ACHN (cell line): ENCODE measurements at places on chromosomes 16 and 17.

GRCh38 chr16:86363057-86363490 lies 147.3 kb upstream of the FOXF1 start:
- DNase-seq, result no peak

DNA sequence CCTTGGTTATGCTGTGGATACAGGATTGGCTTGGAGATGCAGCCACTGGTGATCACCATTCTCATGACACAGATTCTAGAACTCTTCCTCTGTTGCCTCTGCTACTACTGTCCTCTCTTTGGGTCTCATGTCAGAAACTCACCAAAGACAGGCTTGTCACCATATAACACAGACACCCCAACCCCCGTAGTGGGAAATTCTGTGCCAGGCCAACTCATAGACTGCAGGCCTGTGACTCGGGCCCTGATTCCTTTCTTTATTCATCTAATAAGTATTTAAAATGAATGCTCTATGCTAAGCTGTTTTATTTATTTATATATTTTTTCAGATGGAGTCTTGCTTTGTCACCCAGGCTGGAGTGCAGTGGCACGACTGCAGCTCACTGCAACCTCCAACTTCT lies 9.5 kb downstream of the CYB5D2 start:
- no peak for DNase-seq

DNA sequence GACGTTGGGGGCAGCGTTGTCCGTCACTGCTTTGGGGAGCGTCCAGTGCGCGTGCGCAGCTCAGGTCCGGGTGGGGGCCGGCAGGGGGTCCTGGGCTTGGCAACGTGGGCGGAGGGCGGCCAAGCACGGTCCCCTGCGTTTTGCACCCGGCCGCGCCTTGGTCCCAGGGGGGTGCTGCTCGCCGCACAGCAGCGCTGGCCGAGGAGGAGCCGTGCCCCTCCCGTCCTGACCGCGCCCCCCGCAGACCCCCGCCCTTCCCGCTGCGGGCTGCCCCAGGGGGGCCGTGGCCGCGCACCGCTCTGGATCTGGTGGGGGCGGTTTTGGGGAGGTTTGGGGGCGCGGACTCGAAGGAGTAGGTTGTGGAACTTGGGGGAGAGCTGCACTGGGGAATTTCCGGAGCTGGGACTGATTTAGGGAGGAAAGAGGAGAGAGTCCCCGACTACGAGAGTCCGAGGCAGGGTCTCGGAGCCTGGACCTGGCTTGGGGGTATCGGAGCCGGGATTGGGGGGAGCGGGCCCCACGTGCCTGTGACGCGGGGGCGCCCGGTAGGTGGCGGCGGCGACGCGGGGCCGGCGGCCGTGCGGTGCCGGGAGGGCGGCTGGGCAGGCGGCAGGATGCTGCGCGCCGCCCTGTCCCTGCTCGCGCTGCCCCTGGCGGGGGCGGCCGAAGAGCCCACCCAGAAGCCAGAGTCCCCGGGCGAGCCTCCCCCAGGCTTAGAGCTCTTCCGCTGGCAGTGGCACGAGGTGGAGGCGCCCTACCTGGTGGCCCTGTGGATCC lies at the start of gene SLC9A5:
Gene SLC9A5 (plus strand): TSS at position 579 of the 777 bp plus-strand sequence. CDS start 36 bp downstream, at position 615.
- DNase-seq, result peak; percentile 45

GRCh38 chr17:61695779-61696337 lies 104.8 kb upstream of the NACA2 start:
- no peak for DNase-seq

GRCh38 chr16:74611721-74612120 lies 4.8 kb upstream of the GLG1 start:
- no peak for DNase-seq

GRCh38 chr17:78868391-78868790 lies 27.8 kb upstream of the USP36 start:
- DNase-seq, result no peak

DNA sequence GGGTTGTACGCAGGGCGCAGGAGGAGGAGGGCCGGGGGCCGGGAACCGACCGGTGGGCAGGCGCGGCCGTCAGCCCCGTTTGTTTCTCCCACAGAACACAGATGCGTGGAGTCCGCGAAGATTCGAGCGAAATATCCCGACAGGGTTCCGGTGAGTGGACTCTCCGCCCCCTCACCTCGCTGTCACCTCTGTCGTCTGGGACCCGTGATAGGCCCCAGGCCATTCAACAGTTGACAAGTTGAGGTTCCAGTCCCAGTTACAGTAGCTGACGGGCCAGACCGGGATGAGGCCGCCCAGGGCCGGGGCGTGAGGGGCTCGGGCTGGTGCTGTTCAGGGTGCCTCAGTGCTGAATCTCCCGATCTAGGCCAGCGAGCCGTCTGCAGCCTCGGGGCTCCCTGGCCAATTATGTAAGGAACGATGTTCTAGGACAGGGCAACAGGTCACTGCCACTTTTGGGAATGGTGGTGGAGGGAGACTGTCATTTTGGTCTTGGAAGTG lies 628 bp downstream of the GABARAPL2 start:
- peak; percentile 27 for DNase-seq

DNA sequence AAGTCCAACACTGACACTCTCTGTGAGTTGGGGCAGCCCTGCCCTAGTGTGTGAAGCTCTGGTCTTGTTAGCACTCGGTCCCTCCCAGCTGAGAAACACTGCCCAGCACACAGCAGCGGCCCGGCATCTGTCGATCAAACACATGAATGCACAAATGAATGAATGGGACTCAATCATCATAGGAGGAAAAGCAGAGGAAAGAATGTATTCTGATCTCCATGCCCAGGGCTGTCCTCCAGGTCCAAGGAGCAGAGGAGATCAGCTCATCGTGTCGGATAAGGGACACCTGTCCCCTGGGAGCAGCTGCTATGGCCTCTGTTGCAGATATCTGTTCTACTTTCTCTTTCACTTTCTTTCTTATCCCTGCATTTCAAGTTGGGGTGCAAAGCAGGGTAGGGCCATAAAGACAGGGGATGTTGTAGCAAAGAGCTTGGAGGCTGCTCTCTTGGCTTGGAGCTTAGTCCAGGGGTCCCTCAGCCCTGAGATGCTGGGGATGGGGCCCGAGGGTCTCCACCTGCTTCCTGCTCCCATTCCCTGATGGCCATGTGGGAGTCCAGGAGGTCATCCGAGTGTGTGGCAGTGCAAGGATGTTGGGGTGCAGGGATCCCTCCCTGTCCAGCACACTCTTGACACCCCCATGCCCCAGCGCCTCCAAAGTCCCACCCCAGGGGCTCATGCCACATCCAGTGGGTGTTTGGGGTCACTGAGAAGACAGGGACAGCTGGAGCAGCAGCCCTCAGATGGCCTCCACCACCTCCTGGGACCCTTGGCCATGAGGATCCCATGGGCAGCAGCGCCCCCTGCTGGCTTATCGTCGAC lies 88.2 kb downstream of the IRF8 start:
- DNase-seq, result peak; percentile 17

- no peak for DNase-seq
Observed at GRCh38 chr16:80862160-80862705, 57.8 kb upstream of the CDYL2 start.

- peak; percentile 67 for DNase-seq
Observed at GRCh38 chr17:33779234-33779591, 475.9 kb upstream of the CCL2 start.

DNA sequence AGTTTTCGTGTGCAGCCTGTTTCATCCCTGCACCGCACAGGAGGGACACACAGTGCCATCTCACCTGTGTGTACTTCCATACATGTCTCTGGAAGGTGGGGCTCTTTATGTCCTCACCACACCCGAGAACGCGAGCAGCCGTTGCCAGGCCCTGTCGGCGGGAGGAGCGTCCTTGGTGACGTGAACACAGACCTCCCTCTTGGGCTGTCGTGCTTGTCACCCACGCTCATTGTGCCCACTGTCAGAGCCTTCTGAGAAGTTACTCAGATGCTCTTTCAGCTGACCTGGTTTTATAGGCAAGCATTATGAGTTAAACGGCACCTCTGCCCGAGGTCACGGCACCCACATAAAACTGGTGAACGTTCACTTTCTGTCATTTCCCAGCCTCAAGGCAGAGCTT lies 40.2 kb downstream of the ZNF750 start:
- no peak for DNase-seq

DNA sequence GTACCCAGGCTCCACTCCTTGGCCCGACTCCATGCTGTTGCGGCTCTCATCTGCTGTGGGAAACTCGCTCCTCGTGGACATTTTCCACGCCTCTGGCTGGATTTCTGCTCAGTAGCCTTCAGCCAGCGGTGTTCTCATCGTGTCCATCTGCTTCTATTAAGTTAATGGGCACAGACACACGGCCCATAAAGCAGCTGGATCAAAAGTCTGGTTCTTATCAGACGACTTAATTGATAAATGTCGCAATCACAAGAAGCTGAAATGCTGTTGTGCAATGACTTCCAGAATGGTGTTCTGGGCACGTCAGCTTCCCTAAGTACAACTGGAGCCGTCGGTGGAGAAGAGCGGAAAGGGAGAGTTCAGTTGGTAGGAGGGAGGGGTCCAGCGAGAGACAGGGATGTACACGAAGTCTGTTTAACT lies 211.7 kb upstream of the CHMP6 start:
- no peak for DNase-seq

GRCh38 chr16:14002416-14002990 lies 68.6 kb upstream of the MRTFB start:
- no peak for DNase-seq

- peak; percentile 84 for DNase-seq
Observed at GRCh38 chr16:15874745-15875314, 13.6 kb downstream of the CEP20 start.

DNA sequence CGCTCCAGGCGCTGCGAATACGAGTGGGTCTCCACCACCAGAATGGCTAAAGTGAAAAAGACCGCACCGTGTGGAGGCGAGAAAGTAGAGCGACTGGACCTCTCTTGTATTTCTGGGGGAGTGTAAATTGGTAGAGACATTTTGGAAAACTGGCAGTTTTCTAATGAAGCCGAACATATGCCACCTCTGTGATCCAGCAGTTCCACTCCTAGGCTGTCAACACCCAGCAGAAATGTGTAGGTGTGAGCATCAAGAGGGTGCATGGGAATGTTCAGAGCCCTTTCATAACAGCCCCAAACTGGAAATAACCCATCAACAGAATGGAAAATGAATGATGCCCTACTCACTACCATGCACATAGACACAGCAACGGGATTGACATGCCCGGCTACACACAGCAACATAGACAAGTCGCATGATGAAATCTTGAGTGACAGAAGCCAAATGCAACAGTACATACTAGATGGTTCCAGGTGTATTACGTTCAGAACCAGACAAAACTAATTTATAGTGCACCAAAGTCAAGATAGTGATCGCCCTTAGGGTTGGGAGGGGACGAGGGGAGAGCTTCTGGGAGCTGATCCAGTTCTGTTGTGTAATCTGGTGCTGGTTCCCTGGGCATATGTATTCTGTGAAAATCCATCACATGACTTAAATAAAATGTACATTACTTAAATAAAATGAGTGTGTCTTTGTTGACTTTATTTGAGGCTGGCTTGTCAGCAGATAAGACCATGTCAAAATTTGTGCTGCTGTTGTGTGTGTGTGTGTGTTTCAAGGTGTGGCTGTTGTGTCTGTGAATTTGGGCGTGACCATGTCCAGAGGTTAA lies 877 bp upstream of the BCL7C start:
- no peak for DNase-seq

- no peak for DNase-seq
Observed at GRCh38 chr17:66032082-66032712, 159.7 kb downstream of the CEP112 start.

GRCh38 chr17:11548398-11548797 lies 49.9 kb upstream of the DNAH9 start:
- no peak for DNase-seq

DNA sequence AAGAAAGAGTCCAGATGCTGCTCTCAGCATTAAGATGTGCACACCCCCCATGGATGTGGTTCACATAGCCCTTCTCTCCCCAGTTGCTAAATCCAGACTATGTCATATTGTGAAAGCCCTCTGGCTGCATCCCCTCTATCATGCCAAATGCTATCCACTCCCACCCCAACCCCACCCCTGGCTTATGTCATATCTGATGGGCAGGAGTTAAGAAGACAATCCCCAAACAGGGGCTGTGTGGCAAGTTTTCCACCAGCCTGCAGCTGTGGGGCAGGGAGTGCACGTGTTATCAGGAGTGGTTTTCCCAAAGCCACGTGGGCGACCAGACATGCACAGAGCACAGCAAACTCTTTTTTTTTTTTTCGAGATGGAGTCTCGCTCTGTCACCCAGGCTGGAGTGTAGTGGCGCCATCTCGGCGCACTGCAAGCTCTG lies 10.0 kb downstream of the FAM117A start:
- DNase-seq, result no peak

- DNase-seq, result peak; percentile 25
Observed at GRCh38 chr16:68644715-68645493, at the start of gene CDH3. TSS of gene CDH3 (plus strand) at chr16:68645310. CDS start at chr16:68645380, 70 bp downstream.

GRCh38 chr16:24580665-24581064 lies 41.3 kb downstream of the RBBP6 start:
- DNase-seq, result peak; percentile 69

DNA sequence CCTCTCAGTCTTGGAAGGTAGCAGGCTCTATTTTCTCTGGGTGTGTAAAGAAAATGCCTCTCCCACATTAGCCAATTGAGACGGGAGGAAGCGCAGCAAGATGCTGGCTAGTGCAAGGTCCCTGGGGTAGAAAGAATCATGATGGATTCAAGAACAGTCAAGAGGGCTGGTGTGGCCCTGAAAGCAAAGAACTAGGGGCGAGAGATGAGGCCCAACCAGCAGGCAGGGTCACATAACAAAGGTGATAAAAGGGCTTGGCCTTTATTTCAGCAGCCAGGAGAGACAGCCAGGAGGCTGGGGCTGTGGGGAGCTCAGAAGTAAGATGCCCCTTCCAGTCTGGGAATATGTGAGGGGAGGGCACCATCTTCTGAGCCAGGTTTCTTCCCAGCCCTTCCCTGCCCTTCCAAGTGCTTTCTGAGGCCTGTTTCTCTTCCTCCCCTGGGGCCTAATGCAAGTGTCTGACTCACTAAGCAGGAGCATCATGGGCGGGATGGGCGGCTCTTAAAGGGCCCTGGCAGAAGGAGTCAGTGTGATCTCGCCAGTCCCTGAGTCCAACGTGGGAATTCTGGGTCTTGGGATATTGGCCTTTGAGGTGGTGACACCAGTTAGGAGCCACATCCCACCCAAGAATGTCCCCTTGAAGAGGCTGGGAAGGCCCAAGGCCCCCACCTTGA lies 3.9 kb upstream of the NLRC5 start:
- peak; percentile 89 for DNase-seq

DNA sequence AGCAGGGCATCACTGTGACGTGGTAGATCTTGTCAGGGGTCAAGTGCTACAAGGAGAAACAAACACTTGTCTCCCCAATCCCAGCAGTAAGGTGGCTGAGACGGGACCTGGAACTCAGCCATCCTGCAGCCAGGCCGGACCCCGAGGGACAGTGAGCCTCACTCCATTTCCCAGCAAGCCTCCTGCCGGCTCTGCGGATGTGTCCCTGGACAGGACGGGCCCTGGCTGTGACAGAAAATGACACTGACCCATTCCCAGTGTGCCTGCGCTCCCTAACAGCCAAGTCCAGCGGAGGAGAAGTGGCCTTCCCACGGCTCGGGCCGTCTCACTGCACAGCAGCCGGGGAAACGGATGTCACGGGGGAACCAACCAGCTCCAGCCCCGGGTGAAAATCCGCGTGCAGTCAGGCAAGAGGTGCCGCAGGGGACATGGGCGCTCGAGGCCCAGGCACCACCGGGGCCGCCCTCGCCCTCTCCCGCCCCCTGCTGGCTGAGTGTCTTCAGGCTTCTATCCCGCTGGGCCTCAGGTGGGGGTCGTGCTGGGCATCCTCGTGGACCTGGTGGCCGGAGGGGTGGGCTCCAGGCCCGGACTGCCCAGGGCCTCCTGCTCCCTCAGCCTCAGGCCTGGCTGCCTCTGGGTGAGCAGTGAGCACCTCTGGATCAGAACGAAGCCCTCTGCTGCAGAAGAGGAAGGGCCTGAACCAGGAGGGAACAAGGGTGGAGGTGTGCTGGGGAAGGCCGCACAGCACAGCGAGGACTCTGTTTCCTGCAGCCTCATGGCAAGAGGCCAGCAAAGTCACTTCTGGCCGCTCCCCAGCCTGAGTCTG lies 6.7 kb downstream of the HAGHL start:
- peak; percentile 38 for DNase-seq

- DNase-seq, result no peak
Observed at GRCh38 chr17:41959030-41959335, 7.6 kb upstream of the CNP start.
